Transverse colon (tissue), 4 donors: ENCODE measurements at places on chromosomes 6 and 20.

DNA sequence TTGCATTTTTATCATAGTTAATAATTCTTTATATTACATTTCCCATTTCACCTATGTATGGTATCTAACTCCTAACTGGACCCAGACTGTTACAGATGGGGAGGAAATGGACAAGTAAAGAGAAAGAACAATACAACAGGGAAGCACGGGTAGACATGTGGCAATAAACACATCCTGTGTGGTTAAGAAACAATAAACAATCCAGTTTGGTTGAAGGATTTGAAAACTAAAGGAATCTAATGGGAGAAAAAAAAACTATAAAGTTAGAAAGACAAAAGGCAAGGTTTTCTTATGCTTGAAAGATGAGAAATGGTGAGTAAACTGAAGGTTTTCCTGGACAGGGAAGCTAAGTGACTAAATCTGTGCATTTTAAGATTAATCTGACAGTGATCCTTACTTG is 34.9 kb upstream of the ALDH8A1 start:
- no peak for DNase-seq

DNA sequence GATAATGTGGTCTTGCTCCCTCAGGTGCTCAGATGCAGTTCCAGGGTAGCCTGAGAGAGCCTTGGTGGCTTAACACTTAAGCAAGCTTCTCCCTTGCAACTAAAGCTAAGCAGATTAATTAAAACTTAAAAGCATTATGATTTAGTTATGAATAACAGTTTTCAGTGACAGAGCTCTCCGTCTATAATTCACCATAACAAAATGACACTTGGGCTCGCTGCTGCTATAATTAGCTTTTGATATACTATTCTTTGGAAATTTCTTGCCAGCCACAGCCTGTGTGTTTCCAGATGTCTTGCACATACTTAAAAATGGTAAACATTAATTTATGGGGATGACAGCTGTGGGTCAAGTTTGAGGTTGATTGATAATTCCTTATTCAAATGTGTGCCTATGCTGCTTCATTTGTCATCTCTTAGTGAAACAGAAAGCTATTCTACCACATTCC is 380.5 kb downstream of the TFAP2B start:
- no peak for DNase-seq

- DNase-seq, result peak; percentile 58
These were observed 154.3 kb downstream of the MRPL14 start for GRCh38 chr6:43972913-43973300.

DNA sequence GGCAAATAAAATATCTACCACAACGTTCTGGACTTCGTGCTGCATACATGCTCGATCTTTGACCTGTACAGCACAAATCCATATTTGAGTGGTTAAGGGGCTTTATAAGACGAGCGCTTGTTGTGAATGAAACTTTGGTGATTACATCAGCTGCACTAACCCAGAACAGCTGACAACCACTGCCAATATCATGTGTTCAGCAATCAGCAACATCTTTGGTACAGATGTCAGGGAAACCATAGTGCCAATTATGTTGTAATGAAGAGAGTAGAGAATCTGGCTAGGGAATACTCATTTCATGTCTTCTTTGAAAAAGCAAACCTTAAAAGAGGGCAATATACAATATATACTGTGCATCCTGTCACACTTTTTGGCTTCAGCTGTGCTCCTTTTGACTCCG is 188.6 kb upstream of the NT5E start:
- no peak for DNase-seq

GRCh38 chr20:19554666-19555065 is 203.4 kb upstream of the RIN2 start:
- no peak for DNase-seq

- DNase-seq, result no peak
These were observed 358.8 kb upstream of the JAG1 start for GRCh38 chr20:11032611-11033010.

GRCh38 chr6:79927758-79928157 is 19.6 kb downstream of the ELOVL4 start:
- no peak for DNase-seq

DNA sequence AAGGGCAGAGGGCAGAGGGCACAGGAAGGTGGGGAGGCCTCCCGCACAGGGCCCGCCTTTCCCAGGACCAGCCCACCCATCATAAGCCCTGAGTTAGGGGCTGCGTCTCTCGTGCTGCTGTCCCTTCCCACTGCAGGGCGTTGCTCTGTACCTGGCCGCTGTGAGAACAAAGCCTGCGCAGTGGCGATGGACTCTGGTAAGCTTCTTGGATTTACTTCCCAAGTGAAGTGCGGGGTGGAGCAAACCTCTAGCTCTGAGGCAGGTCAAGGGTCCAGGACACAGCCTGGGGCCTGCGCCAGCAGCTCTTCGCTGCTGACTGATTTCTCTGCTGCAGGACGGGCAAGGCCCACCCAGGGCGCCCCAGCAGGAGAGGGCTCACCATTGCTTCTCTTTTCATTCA is 23.9 kb downstream of the INSM1 start:
- no peak for DNase-seq

DNA sequence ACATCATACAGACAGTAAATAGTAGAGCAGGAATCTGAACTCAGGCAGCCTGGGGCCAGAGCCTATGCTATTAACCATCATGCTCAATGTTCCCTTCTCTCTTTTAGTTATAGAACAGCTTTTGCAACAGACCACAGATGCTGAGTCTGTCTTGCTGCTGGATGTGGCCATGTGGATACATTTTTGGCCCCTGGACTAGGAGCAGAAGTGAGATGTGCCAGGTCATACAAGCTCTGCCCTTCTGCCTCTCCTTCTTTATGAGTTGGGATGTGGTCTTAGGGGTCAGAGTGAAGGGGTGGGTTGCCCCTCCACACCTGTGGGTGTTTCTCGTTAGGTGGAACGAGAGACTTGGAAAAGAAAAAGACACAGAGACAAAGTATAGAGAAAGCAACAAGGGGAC is 14.6 kb upstream of the AARS2 start:
- no peak for DNase-seq

DNA sequence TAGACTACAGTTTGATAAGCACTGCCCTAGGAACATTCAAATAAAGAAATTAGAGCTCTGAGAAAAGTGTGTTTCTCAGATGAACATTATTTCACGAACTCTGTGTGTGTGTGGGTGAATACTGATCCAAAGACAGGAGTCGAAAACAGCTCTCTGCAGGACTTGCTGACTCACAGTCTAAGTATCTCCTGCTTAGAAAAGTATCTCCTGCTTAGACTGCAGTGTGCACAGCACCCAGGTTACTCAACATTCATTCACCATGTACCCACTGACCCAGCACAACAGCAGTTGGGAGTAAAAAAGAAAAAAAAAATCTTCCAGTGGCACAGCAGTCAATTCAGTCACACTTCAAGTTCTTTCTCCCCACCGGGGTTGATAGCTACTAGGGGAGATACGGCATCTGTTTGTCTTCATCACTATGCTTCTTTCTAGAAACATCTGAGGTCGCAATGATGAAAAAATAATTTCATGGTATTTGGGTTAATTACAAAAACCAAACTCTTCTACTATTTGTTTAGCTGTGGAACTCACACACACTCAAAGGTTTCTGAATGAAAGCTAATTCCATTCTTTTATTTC is 48.0 kb downstream of the GCLC start:
- DNase-seq, result no peak

DNA sequence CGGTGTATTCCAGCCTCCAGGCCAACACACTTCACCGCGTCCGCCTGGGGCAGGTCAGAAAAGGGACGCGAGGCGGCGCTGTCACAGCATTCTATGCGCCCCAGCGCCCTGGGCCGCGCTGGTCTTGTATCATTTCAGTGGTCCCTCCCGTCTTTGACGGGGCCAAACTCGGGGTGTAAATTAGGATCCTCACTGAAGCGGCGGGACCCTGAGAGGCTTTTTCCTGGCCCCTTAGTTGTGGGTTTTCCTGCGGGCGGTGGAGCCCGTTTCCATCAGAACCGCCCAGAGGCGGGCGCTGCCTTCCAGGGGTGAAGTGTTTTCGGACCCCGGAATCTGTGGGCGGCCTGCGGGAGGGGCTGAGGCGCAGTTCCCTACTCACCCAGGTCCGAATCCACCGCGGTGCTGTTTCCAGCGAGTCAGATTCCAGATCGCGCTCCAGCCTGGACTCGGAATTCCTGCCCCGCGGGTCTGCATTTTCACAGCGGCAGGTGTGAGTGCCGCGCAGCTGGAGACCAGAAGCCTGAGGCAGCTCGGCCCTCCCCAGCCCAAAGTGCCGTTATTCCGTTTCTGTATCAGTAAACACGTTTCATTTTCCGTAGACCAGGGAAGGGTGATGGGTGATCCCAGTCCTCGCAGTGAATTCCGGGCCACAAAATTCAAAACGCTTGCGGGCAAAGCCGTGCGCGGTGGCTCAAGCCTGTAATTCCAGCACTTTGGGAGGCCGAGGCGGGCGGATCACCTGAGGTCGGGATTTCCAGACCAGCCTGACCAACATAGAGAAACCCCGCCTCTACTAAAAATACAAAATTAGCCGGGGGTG is 3.9 kb upstream of the MICB start:
- DNase-seq, result peak; percentile 89

GRCh38 chr6:157556144-157556645 is 175.2 kb downstream of the ZDHHC14 start:
- DNase-seq, result no peak

- DNase-seq, result no peak
These were observed at the start of gene TBXT for GRCh38 chr6:166167801-166168615. TBXT (minus strand) TSS chr6:166167851; CDS start chr6:166167591, 260 bp downstream.

DNA sequence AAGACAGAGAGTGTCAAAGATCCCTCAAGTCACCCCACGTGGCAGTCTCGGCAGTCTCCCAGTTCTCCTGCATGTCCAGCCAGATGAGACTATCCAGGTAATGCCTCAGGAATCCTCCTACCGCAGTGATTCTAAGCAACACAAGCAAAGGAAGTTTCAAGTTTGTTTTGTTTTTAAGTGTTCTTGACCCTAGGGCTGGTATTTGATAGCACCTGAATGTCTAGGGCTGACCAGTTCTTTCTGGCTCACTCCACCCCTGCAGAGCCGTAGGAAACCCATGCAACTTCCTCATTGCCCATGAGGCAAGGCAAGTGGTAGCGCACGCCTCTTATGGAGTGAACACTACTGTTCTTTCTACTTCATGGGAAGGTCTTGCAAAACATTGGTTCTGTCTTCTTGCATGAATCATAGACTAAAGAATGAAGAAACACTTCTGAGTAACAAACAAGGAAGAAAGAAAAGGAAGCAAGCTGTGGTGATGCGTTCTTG is 24.8 kb upstream of the FOXQ1 start:
- DNase-seq, result peak; percentile 64

DNA sequence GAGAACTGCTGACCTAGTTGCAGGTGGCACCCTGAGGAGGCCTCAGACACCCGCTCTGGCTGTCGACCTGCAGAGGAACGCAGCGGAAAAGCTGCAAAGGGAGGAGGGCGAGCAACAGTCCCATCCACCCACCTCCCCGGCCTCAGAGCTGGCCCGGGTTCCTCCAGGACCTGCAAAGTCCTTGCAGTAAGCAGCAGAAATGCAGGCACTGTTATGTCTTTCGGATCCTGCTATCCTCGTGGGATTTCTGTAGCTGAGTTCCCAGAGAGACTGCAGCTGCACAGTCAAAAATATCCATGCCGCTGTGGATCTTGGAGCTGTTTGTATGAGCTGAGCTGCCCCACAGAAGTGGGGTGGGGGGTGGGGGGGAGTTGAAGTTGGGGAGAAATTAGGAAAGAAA is 251.3 kb downstream of the ANKRD60 start:
- DNase-seq, result no peak

- DNase-seq, result no peak
These were observed 123.7 kb upstream of the BTN3A2 start for GRCh38 chr6:26241033-26241895.

DNA sequence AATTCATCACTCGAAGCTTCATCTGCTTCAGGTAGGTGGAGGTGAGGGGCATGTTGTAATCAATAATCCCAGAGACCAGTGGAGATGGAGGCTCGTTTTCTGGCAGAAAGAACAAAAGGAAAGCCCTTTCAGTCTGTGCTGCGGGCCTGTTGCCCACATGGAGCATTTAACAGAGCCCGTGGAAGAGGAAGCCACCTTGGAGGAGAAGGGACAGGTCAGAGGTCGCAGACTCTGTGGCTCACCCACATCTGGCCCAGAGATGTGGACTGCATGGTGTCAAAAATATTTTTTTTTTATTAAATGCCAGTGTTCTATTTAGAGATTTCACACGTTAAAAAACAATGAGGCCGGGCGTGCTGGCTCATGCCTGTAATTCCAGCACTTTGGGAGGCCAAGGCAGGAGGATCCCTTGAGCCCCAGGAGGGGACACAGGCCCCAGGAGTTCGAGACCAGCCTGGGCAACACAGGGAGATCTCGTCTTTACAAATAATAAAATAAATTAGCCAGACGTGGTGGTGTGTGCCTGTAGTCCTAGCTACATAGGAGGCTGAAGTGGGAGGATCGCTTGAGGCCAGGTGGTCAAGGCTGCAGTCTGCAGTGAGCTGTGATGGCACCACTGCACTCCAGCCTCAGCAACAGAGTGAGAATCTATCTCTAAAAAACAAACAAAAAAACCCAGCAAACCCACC is 73.6 kb downstream of the NOL4L start:
- DNase-seq, result no peak

DNA sequence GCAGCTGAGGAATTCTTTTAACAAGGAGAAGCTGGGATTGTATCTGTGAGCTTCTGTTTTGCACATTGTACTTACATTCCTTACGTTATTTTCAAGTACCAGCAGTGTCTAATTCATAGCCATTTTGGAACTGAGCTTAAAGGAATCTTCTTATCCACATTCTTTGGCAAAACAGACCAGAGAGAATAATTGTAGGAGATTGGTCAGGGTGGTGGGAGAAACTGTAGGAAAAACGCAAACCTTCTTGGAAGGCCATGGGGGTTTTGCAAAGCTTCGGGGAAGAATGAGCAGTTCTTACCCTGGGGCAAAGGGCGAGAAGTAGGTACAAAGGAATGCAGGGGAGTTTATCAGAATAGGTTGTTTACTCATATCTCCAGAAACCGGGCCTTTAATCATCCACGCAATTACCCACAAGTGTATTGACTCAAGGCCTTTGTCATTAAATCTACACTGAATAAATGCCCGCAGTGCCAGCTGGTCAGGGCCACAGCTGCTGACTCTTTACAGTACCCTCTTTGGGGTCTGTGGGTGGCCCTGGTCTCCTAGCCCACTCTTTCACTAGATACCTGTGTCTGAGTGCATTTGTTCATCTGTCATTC is 39.6 kb upstream of the SPTLC3 start:
- DNase-seq, result no peak

DNA sequence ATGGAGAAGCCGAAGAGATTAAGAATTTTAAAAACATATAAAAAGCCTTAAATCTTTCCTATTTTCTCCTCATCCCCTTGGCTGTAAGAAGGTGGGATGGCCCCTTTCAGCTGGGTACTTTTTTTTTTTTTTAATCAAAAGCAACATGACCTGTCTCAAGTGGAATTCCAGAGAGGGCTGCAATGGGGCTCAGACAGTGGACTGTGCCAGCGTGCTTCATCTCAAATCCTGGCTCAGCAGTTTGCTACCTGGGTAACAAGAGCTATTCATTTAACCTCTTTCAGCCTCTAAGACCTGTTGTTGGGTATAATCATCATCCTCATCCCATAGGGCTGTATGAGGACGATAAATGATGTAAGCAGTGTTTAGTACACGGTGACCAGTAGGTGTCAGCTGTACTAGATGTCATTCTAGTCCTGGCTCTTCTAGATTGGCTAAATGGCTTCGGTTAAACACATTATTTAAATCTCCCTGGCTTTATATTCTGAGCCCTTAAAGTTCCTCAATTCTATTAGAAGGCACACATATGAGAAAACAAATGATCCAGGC is 6.9 kb upstream of the PPP1R3G start:
- no peak for DNase-seq
